ENCODE measurements at places on chromosomes 6 and 20. TPM values are rescaled to one million over a fixed set of nuclear protein-coding genes. Genes with fewer than 3 reads are reported as not detected.

C6orf163 gene
- total RNA-seq = 0.26 TPM

MAP7 gene
- 0.51 TPM for total RNA-seq

PKIG gene
- total RNA-seq = 182 TPM

LCA5 gene
- 2.2 TPM for total RNA-seq

ARFGEF3 gene
- 2.5 TPM for total RNA-seq

CRISP2 gene
- total RNA-seq = not detected

BNIP5 gene
- not detected for total RNA-seq

NEDD9 gene
- total RNA-seq = 51.6 TPM

TINAG gene
- total RNA-seq = not detected

PHACTR3 gene
- 3.2 TPM for total RNA-seq

TNNC2 gene
- 0.13 TPM for total RNA-seq

UBD gene
- total RNA-seq = 91.9 TPM

NRN1 gene
- 28.1 TPM for total RNA-seq

FKBP1C gene
- total RNA-seq = 3.1 TPM

CLIC5 gene
- total RNA-seq = under 0.01 TPM

B3GALT4 gene
- total RNA-seq = 3.0 TPM
